ENCODE measurements at places on chromosomes 6 and 20.

GRCh38 chr6:11614534-11615213, 77.1 kb downstream of the TMEM170B start:
- no peak for DNase-seq

DNA sequence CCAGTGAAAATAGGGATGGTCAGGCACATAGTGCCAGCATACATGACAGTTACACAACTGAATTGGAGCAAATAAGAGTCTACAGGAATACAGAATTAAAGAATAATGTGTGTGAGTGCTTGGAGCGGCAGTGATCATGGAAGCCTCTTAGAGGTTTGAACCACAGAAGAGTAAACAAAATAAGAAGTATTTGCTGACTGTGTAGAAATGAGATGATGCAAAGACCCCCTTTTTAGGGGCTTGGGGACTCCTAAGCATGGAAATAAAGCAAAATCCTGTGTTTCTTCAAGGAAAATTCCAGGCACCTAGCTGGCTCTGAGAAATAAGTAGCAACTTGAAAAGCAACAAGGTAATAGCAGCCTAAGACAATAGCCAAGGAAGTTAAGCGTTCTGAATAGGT, 6.8 kb downstream of the OR2H2 start:
- no peak for DNase-seq

DNA sequence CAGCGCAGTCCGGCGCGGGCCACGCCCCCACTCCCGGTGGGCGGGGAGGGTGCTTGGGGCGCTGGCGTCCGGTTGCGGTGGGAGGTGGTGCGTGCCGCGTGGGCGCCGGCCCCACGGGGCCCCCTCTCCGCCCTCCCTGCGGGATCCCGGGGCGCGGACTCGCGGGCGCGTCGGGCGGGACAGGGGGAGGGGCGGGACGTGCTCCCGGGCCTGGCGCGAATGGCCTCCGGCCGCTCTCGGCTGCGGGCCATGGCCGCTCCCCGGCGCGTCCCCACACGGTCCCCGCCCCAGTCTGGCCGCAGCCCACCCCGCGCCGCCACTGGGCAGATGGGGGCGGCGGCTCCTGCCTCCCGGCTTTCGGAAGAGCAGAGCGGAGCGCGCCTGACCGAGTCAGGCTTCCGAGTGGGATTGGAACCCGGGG, 771 bp upstream of the PPP1R3G start:
- DNase-seq = no peak

DNA sequence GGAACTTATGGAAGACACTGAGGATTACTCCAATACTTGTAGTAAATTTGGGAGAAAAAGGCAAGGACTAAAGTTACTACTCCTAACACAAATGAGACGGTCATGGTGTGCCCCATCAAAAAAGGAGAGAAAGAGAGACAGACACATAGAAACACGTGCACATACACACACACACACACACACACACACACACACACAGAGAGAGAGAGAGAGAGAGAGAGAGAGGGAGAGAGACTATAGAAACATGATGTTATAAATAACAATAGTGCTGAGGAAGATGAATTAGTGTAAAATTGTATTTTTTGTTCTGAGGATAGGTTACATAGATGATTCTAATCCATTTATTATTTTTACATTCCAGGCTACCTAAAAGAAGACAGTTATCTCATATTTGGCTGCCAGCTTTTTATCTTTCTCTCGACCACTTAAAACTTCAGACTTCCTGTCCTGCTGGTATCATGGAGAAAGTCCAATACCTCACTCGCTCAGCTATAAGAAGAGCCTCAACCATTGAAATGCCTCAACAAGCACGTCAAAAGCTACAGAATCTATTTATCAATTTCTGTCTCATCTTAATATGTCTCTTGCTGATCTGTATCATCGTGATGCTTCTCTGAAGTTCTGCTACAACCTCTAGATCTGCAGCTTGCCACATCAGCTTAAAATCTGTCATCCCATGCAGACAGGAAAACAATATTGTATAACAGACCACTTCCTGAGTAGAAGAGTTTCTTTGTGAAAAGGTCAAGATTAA, 10.5 kb downstream of the PLN start:
- DNase-seq = peak; percentile 8

DNA sequence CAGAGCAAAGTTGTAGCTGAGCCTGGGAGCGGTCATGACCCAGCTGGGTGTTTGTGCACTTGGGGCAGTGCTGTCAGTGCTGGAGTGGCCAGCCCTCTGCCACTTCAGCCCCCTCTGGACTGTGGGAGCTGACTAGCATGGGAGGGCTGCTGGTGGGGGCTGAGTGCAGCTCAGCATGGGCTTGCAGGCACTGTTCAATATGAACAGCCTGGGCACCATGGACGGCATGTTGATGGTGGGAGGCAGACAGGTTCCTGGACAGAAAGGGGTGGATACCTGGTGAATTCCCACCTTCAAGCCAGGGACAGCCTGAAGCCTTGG, 50.5 kb downstream of the GGTLC1 start:
- DNase-seq = no peak

DNA sequence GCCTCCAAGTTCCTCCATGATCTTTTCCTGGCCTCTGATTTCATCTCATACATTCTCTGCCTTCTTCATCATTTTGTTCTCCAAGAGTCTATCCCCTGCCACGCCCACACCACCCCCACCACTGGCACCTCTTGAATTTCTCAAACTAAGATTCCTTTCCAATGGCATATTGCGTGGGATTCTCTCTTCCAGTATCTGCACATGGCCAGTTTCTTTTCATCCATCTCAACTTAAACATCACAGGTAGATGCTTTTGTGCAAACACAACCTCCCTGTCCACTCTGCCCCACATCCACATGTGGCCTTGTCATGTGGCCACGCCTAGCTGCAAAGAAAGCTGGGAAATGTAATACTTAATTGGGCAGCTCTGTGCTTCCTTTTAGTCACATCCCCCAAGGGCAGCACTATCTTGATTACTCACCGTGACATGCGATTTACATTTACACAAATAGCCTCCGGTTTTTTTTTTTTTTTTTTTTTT, 33.4 kb upstream of the ZMYND8 start:
- no peak for DNase-seq

DNA sequence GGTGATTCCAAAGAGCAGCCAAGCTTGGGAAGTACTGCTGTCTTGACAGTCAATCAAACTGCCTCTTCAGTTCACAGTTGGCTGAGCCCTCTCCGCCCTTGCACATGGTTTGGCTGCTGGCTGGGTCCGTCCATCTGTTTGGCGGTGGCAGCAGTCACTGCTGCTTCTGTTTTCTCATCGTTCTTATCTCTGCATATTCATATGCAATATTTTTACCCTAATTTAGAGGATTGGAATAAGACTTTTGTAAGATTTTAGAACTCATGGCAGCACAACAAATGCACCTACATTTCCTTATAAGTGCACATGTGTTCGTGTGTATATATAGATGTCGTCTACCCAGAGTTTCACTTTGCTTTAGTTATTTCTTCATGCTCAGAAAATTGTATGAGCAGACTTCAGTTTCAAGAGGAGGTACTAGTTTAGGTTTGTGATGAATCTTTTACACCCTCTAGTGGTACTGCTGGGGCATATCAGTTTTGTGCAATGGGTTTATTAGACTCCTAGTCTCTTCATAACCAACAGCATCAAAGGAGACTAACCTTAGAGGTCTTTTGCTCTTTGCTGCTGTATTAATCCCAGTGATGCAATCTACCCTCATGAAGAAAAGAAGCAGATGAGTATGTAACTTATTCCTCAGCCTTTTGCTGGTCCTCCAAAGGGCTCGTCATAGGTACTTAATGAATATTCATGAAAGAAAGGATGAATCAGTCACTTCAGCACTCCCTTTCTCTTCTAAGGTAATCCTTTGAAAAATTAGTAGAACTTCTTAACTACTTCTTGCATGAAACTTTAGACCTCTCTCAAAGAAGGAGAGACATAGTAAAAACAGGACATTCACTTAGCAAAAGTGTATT, 44.3 kb downstream of the KHDC1L start:
- DNase-seq = peak; percentile 25

- DNase-seq = no peak
Measured at GRCh38 chr6:138529478-138529877, 30.2 kb upstream of the NHSL1 start.

DNA sequence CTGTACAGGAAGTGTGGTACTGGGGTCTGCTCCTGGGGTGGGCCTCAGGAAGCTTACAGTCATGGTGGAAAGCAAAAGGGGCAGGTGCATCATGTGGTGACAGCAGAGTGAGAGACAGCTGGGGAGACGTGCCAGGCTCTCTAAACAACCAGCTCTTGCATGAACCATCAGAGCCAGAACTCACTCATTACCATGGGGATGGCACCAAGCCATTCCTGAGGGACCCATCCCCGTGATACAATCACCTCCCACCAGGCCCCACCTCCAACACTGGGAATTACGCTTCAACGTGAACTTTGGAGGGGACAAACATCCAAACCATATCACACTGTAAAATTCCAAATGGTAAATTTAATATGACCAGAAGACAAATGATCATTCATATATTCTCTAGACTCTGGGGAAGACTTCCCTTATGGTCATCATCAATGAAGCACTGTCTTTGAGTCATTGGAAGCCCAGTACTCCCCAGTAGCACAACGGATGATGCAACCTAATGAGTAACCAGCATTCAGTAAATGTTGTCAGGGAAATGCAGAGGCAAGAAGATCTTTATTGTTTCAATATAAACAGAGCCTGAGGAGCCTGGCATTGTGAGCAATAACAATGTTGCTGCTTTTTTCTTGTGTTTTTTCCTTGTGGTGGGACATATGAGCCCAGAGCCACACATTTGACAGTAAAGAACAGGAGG, 48.2 kb upstream of the RALY start:
- DNase-seq = no peak

- DNase-seq = peak; percentile 30
Measured at GRCh38 chr20:35489717-35490116, 34.3 kb downstream of the CEP250 start.

DNA sequence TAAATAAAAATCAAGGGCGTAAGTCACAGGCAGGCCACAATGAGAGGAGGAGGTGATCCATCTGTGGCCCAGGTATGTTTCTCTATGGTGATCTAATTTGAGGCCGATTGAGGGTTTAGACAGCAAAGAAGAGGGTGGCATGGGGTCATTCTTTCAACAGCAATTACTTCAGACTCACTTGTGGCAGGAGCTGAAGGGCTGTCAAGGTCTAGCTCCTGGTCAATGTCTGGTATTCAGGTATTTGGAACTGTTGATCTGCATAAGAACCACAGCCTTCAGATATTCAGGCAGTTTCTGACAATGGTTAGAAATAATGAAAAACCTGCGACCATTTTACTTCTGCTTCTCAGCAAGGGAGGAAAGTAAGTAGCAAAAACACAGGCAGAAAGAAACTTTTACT, 259.6 kb downstream of the FOXC1 start:
- no peak for DNase-seq

- DNase-seq = peak; percentile 20
Measured at GRCh38 chr6:167968091-167968490, 29.4 kb upstream of the KIF25 start.

DNA sequence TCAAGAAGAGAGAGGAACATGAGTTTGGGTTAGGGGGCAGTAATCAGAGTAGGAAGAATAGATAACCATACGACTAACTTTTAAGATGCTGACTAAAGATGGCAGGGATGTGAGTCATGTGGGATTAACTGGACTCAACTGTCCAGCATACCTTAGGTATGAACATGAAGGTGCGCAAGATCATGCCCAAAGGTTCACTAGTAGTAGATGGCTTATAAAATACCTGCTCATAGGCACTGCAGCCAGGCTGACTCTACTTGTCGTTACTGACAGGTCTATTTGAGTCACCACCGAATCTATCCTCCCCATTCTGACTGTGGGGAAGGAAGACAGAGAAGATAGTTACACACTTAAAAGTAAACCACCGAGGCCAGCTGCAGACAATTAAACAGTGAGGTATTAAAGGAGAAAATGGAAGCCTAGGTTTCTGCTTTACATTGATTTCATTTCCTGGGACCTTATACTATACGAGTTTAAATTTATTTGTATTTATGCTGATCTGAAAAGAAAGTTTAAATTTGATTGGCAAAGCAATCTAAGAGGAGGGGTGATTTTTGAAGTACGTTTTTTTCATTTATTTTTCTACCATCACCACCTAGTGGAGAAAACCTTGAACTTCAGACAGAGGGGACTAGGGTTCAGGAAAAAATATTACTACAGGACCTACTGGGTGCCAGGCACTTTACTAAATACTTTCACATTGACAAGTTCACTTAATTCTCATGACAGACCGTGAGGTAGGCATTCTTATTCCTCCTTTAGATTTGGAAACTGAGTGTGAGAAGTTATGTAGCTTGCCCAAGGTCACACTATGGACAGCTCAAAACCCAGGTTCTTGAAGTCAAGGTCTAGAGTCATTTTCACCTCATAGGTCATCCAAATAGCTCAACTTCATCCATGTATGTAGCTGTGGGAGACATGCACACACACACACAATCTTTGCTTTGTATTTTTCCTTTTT, 4.0 kb upstream of the WRNIP1 start:
- DNase-seq = no peak

- DNase-seq = no peak
Measured at GRCh38 chr6:106318851-106319250, 6.7 kb downstream of the ATG5 start.

DNA sequence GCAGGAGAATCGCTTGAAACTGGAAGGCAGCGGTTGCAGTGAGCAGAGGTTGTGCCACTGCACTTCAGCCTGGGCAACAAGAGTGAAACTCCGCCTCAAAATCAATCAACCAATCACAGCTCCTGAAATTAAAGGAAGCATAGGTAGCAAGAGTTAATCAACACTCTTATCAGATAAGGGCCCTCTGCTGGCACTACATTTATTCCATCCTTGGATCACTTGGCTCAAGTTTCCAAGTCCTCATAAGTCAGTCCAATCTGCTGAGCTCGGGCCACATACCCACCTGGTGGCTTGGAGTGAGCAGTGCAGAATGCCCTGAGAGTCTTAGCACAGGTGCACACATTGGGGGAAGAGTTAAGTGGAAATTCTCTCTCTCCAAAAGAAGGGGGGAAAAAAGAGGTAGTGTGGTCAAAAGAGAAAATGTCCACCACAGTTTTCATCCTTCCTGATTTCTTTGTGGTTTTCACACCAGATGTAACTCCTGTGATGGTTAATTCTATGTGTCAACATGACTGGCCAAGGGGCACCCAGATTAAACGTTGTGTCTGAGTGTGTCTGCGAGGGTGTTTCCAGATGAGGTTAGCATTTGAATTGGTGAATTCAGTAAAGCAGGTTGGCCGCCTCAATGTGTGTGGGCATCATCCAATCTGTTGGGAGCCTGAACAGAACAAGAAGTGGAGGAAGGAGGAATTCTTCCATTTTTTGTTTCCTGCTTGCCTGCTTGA, 14.2 kb upstream of the FAM8A1 start:
- DNase-seq = no peak

DNA sequence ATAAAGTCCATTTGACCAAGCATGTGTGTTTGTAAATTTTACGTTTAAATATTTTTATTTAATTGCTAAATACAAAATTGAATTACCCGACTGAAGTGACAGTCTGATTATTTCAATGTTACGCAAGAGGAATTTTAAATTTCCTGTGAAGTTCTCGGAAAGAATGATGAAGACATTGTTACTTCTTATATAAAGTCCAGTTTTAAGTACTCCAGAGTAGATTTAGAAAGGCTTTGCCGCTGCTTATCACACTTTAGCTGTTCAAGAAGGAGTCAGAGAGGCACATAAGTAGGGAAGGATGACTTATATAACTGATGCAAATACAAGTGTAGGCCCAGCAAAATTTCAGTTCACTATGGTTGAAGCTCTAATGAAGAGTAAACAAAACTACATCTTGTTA, 265.1 kb upstream of the CITED2 start:
- DNase-seq = no peak
